ENCODE measurements at places on chromosomes 2 and 18. TPM values are rescaled to one million over a fixed set of nuclear protein-coding genes. Genes with fewer than 3 reads are reported as not detected.

DNA sequence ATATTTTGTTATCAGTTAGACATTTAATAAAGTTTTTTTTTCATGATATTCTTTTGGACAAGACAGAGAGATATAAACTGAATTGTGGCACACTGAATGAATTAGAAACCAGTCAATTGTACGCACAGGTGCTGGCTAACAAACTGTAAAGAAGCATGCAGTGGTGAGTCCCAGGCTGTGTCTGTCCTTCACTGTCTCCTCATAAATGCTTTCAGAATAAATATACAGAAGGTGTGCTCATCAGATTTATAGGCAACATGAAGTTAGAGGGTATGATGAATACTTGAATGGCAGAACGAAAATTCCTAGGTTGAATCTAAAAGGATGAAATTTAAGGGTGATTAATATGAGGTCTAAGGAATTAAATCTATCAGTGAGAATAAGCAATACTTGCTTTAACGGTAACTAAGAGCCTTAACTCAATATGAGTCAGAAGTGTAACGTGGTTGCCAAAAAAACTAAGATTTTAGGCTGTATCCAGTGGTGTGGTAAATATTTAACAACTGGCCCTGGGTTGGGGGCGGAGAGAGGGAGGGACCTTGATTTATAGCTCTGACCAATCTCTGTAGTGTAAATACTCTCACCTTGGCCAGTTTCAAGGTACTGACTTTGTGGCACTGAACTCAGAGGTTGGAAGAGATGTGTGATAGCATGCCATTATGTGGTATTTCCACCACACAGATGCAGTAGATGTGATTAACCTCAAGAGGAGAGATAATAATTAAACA is 41.9 kb upstream of the AAK1 start:
- H3K36me3 ChIP-seq = no peaks in the 10 kb centered on the region
- peaks cover 4% of the 10 kb centered on the region for H3K4me1 ChIP-seq
- peaks cover 42% of the 10 kb centered on the region for H3K27me3 ChIP-seq
- H3K4me3 ChIP-seq = no peak overlapping the region
- H3K27ac ChIP-seq = no peak overlapping the region

The BOLL gene
- total RNA-seq = not detected

The ACTG2 gene
- not detected for total RNA-seq

The EML4 gene
- 134 TPM for total RNA-seq

The RAB6D gene
- not detected for total RNA-seq

- H3K27ac ChIP-seq = no peak overlapping the region
- peaks cover 18% of the 10 kb centered on the region for H3K4me1 ChIP-seq
- H3K4me3 ChIP-seq = no peak overlapping the region
- no peak for DNase-seq
- H3K36me3 ChIP-seq = peaks cover 1% of the 10 kb centered on the region
Observed at GRCh38 chr2:68216454-68217310, 35.6 kb downstream of the PPP3R1 start.

The NYAP2 gene
- total RNA-seq = 0.15 TPM

GRCh38 chr2:70984228-70984575 is 5.8 kb downstream of the ANKRD53 start:
- H3K27ac ChIP-seq = no peak overlapping the region
- no peak for DNase-seq
- peaks cover 1% of the 10 kb centered on the region for H3K36me3 ChIP-seq
- H3K4me3 ChIP-seq = no peak overlapping the region
- H3K27me3 ChIP-seq = no peaks in the 10 kb centered on the region

GRCh38 chr18:68985172-68985820 is 187.4 kb downstream of the CCDC102B start:
- H3K27me3 ChIP-seq = no peaks in the 10 kb centered on the region
- H3K4me1 ChIP-seq = no peaks in the 10 kb centered on the region
- DNase-seq = no peak
- no peak overlapping the region for H3K4me3 ChIP-seq
- no peak overlapping the region for H3K27ac ChIP-seq
- H3K36me3 ChIP-seq = no peaks in the 10 kb centered on the region

The RBM45 gene
- total RNA-seq = 20.5 TPM

The KLHL29 gene
- 3.4 TPM for total RNA-seq

The SOS1 gene
- total RNA-seq = 79.0 TPM

DNA sequence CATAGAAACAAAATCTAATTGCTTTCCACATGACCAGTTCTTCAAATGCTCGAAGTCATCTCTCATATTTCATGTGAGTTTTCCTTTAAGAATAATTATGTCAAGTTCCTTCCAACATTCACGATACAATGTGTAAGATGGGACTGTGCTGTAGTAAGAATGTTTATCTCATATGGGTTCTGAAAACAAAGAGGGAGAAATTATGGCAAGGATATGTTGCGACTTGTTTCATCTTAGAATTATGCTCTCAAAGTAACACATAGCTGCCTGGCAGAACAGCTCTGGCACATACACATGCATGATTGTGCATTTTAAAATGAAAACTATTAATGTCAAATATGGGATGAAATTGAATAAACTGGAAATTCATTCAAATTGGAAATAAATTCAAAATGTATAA is 314.8 kb upstream of the ACVR2A start:
- H3K27ac ChIP-seq = no peak overlapping the region
- H3K4me3 ChIP-seq = no peak overlapping the region
- H3K27me3 ChIP-seq = no peaks in the 10 kb centered on the region
- H3K4me1 ChIP-seq = no peaks in the 10 kb centered on the region

GRCh38 chr2:126429103-126429502 is 226.9 kb upstream of the GYPC start:
- no peaks in the 10 kb centered on the region for H3K27me3 ChIP-seq
- no peak overlapping the region for H3K27ac ChIP-seq
- DNase-seq = no peak
- no peaks in the 10 kb centered on the region for H3K36me3 ChIP-seq

- no peaks in the 10 kb centered on the region for H3K4me1 ChIP-seq
- H3K27me3 ChIP-seq = no peaks in the 10 kb centered on the region
Observed at GRCh38 chr2:152740743-152741328, 22.4 kb downstream of the ARL6IP6 start.

The ZNF521 gene
- total RNA-seq = 12.3 TPM

The SPTBN1 gene
- 145 TPM for total RNA-seq

DNA sequence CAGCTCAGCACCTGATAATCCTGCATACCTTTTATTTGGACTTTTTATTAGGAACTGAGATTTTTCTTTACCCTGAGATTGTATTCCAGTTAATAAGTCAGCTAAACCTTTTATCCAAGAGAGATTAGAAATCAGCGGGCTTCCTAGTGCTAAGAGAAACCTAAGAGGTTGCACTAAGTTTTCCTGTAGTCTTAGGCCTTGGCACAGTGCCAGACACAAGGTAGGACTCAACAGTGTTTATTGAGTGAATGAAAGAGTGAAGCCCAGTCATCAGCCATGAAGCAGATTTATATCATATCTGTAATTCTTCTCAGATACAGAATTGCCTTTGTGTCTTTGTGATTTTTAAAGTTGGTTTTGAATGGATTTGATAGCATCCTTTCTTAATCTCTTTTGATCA is 13.6 kb downstream of the OTX1 start:
- H3K4me3 ChIP-seq = no peak overlapping the region
- no peak overlapping the region for H3K27ac ChIP-seq
- H3K4me1 ChIP-seq = peaks cover 12% of the 10 kb centered on the region
- no peaks in the 10 kb centered on the region for H3K36me3 ChIP-seq
- DNase-seq = no peak

GRCh38 chr2:239855863-239856587 is 169.1 kb downstream of the NDUFA10 start:
- no peak overlapping the region for H3K4me3 ChIP-seq
- H3K27me3 ChIP-seq = peaks cover 8% of the 10 kb centered on the region

DNA sequence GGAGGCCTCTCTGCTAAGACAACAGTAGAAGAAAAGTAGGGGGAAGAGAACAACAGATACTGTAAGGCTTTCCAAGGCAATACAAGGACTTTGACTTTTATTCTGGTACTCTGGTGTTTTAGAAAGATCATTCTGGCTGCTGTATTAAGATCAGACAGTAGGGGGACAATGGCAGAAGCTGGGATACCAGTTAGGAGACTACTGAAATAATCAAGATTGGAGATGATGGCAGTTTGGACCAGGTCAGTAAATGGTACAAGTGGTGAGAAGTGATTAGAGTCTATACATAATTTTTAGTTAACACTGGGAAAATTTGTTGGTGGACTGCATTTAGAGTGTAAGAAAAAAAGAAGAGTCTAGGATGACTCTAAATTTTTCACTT is 139.7 kb downstream of the ROCK1 start:
- H3K36me3 ChIP-seq = peaks cover 68% of the 10 kb centered on the region
- H3K27ac ChIP-seq = no peak overlapping the region
- H3K4me1 ChIP-seq = no peaks in the 10 kb centered on the region
- no peak overlapping the region for H3K4me3 ChIP-seq
- H3K27me3 ChIP-seq = no peaks in the 10 kb centered on the region

The TEKT4 gene
- not detected for total RNA-seq

GRCh38 chr2:22238967-22239366 is 1115.2 kb downstream of the TDRD15 start:
- no peak for DNase-seq
- H3K27me3 ChIP-seq = no peaks in the 10 kb centered on the region
- H3K36me3 ChIP-seq = no peaks in the 10 kb centered on the region
- no peak overlapping the region for H3K4me3 ChIP-seq
- H3K4me1 ChIP-seq = no peaks in the 10 kb centered on the region
- no peak overlapping the region for H3K27ac ChIP-seq

The CROCC2 gene
- total RNA-seq = not detected

- peak overlapping the region; percentile 89 for H3K4me3 ChIP-seq
- no peaks in the 10 kb centered on the region for H3K36me3 ChIP-seq
- peak; percentile 96 for DNase-seq
- H3K4me1 ChIP-seq = peaks cover 18% of the 10 kb centered on the region
- H3K27me3 ChIP-seq = no peaks in the 10 kb centered on the region
Observed at GRCh38 chr2:210170446-210171303, 534 bp downstream of the KANSL1L start.

GRCh38 chr2:152864601-152865149 is 146.3 kb downstream of the ARL6IP6 start:
- no peak overlapping the region for H3K27ac ChIP-seq
- no peaks in the 10 kb centered on the region for H3K36me3 ChIP-seq
- no peaks in the 10 kb centered on the region for H3K4me1 ChIP-seq
- no peaks in the 10 kb centered on the region for H3K27me3 ChIP-seq
- no peak for DNase-seq

DNA sequence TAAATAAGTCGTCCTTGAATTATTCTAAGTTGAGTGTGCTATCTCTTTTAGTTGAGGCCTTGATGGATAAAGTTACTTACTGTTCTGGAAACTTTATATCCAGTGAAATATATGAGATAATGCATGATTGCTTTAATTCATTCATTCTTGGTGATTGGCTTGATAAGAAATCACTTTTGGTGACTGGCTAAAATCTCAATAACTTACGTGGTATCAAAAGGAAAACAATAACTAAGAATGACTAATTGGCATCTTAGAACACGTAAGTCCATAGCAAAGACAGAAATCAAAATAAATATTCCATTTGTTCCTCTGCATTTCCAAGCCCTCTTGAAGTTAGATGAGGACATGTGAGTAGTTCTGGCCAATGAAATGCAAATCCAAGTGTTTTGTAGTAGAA is 251.6 kb downstream of the NUP35 start:
- no peak for DNase-seq
- no peaks in the 10 kb centered on the region for H3K4me1 ChIP-seq
- no peaks in the 10 kb centered on the region for H3K36me3 ChIP-seq
- H3K27me3 ChIP-seq = no peaks in the 10 kb centered on the region

The ERMN gene
- total RNA-seq = 11.9 TPM

DNA sequence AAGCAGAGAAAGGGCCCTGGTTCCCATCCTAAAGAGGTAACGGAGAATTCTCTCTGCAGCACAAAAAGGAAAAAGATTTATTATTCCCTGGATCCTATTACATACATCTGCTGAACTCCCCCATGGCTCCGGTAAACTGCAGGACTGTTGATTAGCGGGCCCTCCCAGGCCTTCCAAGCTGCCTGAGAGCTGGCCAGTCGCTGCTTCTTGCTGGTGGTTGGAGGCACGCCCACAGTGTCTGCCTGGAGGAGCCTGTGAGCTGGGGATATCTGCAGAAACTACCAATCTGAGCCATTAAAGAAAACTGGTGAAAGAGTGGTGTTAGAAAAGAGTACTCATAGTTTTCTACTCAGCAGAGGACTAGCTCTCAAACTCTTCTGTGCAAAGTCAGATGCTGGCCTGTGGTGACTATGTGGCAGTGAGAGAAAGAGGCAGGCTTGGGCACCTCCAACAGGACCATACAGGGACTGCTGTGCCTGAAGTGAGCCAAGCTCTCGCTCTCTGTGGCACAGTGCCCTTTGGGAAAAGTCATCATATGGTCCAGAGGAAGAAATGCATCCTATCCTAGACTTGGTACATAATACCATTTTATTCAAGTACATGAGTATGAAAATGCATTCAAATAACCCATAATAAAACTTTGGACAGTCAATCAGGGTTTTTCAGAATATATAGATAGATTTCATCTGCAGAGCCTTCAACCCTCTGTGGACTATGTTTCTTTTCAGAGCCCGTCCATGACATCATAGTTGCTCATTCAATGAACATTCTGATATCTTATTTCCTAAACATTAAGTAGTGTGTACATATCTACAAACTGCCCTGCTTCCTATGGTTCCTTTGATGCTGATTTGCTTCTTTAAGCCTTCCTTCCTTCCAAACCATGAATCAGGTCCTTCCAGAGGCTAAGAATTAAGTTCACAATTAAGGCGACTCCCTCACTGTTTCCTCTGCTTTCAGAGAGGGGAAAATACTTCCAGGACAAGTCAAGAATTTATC is 242.0 kb upstream of the LYPD1 start:
- H3K4me3 ChIP-seq = no peak overlapping the region
- H3K36me3 ChIP-seq = no peaks in the 10 kb centered on the region
- DNase-seq = no peak

GRCh38 chr2:181008407-181008806 is 28.0 kb downstream of the UBE2E3 start:
- H3K4me1 ChIP-seq = no peaks in the 10 kb centered on the region
- H3K27ac ChIP-seq = no peak overlapping the region
- H3K36me3 ChIP-seq = no peaks in the 10 kb centered on the region
- no peaks in the 10 kb centered on the region for H3K27me3 ChIP-seq
- no peak for DNase-seq
- no peak overlapping the region for H3K4me3 ChIP-seq

The HSBP1L1 gene
- total RNA-seq = 7.2 TPM

DNA sequence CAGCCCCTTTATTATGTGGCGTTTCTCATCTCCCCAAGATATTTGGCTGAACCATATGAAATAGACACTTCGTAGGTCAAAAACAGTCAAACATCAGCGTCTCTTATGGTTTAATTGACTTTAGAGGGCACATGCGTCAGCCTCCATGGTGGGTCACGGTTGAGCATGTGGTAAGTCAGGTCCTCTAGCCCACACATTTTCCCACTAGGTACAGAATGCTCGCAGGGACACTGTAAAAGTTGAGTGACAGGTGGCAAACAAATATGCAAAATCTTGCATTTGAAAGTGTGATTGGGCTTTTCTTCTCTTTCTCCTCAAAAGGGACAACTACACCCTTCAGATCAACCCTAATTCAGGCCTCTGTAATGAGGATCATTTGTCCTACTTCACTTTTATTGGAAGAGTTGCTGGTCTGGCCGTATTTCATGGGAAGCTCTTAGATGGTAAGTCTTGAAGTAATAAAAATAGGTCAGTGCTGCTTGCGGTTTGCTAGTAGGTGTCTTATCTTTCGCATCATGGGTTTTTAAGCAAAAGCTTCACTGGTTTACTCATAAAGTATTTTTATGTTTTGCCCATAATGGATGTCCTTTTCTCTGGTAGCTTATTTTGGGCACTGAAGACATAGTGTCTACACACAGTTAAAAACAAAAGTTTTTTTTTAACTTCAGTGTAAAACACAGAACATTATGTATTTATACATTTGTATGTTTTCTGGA is 261.3 kb downstream of the ALPK2 start:
- no peaks in the 10 kb centered on the region for H3K4me1 ChIP-seq
- no peak for DNase-seq
- H3K27ac ChIP-seq = no peak overlapping the region

GRCh38 chr2:239118264-239118663 is 270.4 kb downstream of the TWIST2 start:
- H3K27ac ChIP-seq = no peak overlapping the region
- no peak for DNase-seq
- H3K4me3 ChIP-seq = no peak overlapping the region
- H3K36me3 ChIP-seq = no peaks in the 10 kb centered on the region
- no peaks in the 10 kb centered on the region for H3K4me1 ChIP-seq

The GALNT14 gene
- 4.9 TPM for total RNA-seq
